ENCODE measurements at places on chromosomes 7 and 10.

GRCh38 chr10:104548090-104548489 is 93.0 kb upstream of the SORCS3 start:
- DNase-seq = no peak

DNA sequence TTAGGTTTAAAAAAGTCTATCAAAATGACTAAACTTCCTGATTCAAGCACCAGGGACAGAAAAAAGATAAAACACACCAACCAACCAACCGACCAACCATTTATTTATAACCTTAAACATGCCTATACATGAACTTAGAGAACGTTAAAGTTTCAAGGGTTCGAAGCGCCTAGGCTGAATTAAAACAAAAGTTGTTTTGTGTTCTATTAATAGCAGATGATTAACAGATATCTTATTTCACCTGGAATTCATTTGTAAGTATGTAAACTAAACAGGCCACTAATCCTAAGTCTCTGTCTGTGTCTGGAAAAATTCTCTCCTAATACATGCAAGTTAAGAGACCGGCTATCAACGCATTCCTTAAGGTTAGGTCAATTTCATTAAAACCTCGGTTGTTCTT is 1.4 kb downstream of the BAIAP2L1 start:
- no peak for DNase-seq

GRCh38 chr10:35462491-35462934 is 126.2 kb downstream of the CCNY start:
- no peak for DNase-seq

GRCh38 chr10:7480742-7481367 is 70.0 kb upstream of the SFMBT2 start:
- DNase-seq = no peak

DNA sequence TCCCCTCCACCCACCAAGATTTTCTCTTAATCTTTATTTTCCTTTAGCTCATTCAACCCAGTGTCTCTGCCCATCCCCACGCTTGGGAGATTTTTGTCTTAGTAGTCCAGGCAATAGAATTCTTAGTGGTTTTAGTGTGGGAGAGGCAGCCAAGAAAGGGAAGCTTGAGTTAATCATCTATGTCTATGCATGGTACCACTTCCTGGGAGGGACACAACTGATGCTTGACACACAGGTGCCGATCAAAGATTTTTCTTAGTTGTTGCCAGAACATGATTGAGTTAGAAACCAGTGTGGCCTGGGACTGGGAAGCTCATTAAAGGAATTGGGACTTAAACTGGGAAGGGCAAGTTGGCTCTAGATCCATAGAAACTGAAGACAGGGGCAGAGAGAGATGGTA is 3.1 kb downstream of the STRA8 start:
- DNase-seq = no peak

All from stimulated activated CD8-positive, alpha-beta memory T cell treated with anti-CD3 and anti-CD28 coated beads, Interleukin-2, amount 100 ng/mL, for 1 hour (primary cell).